Activated T-cell treated with anti-CD3 and anti-CD28 coated beads, Interleukin-2, amount 50 U/mL, for 1 hour (primary cell): ENCODE measurements at places on chromosomes 16 and 17.

DNA sequence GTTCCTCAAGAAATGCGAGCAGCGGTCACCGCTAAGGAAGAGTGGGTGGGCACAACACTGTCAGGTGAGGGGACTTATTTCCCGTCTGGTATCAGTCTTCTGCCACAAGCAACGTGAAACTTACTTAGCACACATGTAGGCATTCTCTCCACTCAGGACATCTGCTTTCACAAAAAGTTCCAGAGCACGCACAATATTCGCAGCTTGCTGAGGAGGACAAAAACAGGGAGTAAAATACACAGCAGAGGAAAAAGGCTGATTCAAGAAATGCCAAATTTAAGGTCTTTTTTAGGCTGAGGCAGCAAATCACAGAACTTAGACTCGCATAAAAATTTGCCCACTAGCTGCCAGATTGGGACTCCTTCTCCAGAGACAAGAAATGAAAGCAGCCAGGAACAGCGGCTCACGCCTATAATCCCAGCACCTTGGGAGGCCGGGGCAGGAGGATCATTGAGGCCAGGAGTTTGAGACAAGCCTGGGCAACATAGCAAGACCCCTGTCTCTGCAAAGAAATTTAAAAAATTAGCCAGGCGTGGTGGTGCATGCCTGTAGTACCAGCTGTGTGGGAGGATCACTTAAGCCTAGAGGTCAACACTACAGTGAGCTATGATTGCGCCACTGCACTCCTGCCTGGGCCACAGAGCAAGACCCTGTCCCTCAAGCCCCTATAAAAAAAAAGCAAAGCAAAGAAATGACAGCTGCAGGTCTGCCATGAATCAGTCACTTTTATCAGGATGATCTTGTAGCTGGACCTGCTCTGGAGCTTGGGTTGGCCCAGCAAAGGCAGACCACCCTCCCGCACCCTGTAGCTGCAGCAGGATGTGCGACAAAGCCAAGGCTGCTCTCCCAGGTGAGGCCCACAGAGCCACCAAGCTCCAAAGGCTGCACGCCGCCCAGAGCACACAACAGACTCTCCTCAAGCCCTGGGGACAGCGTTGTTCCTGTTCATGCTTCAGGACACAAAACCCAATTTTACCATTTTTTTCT, 20.5 kb downstream of the USP36 start:
- no peak for DNase-seq

DNA sequence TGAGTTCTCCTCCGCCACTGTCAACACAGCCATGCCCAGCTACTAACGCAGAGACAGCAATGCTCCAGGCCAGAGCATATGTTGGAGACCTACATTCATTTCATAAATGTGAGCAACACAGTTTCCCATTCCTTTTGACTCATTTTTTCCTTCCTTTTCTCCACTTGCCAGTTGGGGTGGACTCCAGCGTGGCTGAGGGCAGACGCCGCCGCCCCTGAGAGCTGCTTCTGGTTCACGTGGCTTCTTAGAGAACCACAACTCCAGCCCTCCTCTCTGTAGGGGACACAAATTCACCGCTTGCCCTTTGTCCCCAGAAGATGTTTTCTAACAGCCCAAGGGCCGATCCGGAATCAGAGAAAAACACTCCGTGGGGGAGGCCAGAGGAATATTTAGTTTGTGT, 45.8 kb upstream of the ZCCHC14 start:
- no peak for DNase-seq

DNA sequence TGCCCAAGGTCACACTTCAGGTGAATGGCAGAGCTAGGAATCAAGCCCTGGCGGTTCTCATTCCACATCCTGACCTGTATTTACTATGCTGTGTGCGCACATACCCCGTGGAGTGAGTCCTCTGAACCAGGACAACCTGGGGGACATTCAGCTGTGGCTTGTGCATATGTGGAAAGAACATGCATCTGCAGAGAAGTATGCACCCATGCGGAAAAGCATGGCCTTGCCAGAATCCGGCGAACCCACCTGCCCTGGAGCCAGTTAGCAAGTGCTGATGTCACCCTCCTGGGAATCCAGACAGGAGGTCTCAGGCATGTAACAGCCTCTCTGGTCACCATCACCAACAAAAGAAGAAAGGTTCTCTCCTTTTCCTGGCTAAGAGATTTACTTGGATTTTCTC, 1.9 kb downstream of the RASL10B start:
- DNase-seq, result no peak

DNA sequence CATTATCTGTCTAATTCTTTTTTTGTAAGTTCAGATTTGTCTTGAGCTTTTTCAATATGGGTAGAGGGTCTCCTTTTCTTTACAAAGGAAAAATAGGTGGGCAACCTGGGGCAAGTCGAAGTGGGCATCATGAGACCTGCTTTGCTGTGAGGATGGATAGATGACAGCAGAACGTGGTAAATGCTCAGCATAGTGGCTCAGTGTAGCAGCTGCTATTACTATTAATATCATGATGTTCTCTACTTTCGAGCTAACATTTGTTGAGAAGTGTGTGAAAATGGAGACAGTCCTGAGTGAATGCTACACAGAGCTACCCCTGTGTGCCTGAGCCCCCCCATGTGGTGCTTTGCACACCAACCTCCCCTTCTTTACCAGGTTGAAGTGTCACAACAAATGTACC, 39.0 kb upstream of the LGALS9 start:
- DNase-seq, result no peak

DNA sequence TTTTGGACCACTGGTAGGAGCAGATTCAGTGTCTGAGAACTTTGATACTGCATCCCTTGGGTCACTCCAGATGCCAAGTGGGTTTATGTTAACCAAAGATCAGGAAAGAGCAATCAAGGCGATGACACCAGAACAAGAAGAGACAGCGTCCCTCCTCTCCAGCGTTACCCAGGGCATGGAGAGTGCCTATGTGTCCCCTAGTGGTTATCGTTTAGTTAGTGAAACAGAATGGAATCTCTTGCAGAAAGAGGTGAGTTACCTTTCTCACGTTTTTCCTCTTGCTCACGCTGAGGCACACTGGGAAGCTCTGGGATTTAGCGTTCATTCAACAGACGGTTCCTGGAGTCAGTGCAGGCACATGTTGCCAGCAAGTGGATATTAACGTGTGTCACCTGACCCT, 58.0 kb downstream of the NUP88 start:
- no peak for DNase-seq

GRCh38 chr17:9162275-9162985, 141.1 kb downstream of the NTN1 start:
- DNase-seq, result no peak

DNA sequence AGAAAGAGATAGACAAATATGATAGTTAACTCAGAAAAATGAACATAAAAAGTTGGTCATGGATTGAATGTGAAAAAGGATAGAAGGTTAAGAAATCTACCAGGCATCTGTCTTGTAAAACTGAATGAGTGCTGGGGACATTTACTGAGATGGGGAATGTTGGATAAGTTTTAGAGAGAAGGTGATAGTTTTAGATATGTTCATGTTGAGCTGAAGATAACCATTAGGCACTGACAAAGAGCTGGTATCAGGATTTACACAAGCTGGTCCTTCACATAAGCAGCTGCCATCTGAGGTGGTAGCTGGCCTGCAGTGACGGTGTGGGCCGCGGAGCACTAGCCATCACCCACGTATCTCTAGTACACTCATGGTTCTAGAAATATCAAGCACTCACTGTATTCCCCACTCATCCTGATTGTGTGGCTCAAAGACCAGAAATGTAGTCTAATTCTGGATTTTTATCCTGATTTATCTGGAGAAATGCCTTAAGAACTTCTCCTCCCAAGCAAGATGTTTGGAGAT, 194.4 kb upstream of the KCNJ16 start:
- no peak for DNase-seq

DNA sequence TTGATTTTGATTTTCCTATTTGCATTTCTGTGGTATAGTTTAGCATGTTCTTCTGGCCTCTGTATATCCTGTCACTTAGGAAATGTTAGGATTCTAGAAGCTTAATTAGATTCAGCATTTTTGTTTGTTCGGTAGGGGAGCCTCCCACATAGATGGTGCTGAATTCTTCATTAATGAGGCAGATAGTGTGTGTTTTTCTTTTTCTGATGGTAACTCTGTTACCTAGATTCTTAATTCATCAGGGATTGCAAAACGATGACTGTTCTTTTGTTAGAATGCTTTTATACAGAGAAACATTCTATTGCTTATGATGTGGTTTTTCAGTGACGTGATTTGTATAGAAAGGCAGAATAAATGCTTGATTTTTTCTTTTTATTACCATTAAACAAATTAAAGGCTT, 19.0 kb downstream of the BANP start:
- no peak for DNase-seq

DNA sequence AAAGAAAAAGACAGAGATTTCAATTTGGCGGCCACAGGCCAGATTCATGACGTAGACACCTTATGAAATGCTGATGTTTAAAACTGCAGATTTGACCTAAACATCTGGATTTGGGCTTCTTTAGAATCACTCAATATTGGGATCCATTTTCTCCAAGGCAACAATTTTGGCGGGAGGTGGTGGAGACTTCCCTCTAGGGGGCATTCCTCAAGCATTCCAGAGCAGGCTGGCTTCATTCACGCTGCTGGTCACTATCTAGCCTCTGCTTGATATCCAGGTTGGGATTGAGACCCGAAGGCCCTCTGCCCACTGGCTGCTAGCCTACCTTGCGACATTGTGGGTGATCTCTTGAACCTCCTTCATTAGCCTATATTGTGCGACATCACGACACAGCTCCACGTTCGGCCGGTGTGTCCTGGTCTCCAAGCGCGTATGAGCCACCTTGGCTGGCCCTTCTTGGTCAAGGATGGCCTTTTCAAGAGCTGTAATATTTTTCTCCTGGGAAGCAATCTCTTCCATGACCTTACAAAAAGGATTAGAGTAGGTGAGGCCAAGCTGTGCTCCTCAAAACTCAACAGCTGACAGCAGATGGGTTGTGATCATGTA, 24.5 kb downstream of the FBXO39 start:
- no peak for DNase-seq

DNA sequence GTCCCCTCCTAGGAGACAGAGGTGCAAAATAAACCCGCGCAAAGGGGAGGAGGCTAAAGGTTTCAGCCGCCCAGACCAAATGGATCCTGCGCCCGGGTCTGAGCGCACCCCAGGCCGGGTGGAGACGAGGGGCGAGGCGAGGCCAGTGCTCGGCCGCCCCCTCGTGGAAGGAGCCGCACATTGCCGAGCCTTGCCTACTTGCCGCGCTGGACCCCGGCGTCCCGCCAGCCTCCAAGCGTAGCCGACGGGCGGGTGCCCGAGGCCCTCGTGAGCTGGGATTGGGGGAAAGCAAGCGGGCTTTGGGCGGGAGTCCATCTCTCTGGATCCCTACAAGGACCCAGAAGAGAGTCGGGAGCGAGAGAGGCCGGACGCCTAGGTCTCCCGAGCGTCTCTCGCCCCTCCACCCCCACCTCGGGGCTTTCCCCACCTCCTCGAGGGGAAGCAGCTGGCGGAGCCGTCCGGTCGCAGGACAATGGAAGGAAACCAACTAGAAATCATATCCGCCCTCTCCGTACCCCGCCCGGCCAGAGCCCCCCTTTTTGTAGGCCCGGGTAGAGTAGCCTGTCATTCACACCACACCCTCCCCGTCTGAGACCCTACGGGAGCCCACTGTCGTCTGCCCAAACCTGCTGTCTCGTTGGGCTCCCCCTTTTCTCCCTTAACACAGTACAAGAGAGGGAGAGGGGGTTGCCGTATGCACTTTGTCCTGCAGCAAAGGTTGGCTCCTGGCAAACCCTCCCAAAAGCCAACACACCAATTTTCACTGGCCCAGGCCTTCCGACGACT, 664 bp upstream of the BCL6B start:
- peak; percentile 85 for DNase-seq

DNA sequence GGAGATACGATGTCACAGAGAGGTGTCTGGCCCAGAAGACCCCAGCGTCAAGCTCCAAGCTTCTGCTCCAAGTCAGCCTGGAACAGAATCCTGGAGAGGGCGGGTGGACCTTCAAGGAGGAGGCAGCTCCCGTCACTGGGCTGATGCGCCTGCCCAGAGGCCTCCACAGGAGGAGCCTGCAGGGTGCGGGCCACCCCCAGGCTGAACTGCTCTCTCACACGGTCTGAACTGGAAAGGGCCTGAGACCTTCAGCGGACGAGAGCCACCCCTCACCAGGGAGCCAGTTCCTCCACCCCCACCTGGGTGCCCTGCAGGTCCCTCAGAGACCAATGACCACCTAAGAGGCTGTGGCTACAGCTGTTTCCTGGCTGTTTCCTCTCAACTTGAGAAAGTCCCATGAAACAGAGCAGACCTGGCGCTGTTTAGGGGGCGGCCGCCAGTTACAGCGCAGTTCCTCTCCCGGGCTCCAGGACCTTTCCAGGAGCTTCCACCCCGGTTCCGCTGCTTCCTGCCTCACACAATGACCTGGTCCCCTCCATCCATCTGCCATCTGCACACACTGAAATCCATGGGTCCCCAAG, 36.0 kb upstream of the KLHDC4 start:
- no peak for DNase-seq

DNA sequence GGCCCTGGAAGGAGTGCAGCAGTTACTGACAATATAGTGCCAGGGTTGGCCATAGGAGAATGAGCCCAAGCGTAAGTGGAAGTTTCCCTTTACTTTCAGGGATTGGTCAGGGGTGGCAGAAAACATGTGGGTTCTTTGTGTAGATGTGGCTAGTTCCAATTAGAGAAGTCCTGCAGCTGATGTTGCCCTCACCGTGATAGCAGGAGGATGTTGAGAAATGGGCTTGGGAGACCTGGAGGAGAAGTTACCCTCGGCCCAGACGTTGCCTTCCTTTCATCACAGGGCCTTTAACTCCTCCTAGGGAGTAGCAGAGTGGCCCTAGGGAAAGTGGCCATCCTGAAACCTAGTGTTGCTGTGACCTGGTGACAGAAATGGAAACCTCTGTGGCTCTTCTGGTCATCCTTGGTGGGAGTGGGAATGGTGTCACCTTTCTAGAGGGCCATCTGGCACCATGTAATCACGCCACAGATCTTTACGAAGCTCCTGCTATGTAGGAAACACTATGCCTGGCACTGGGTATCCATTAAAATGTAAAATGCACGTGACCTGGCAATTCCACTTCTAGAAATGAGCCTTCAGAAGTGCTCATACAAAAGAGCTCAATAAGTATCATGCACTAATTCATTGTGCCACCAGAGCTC, 6.7 kb downstream of the TMEM92 start:
- DNase-seq, result no peak

- DNase-seq, result no peak
These were observed 70.1 kb downstream of the SMG6 start for GRCh38 chr17:2233441-2233947.

- DNase-seq, result no peak
These were observed 52.9 kb downstream of the MMD start for GRCh38 chr17:55368706-55369105.

DNA sequence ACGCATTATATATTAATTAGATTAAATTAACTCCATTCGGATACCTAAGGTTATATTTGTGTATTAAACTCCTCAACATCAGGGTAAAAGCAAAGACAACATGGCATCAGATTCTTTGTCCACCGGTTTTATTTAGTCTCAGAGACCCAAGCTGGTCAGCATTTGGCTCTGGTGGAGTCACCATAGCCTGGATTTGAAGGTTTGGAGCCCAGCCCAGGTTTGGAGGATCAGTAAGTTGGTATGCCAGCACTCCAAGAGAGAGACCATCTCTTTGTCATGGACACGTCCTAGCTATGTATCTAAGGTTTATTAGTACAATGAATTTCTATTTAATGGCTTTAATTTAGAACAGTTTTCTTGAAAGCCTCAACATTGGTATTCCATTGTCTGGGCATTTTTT, 328.4 kb upstream of the RBFOX1 start:
- no peak for DNase-seq

GRCh38 chr16:14248791-14249190, 177.7 kb downstream of the MRTFB start:
- no peak for DNase-seq

GRCh38 chr17:33980193-33980592, 274.9 kb upstream of the CCL2 start:
- DNase-seq, result no peak

- peak; percentile 45 for DNase-seq
These were observed at the start of gene FZD2 for GRCh38 chr17:44556832-44557606. Gene FZD2 (plus strand): TSS chr17:44557484. CDS start chr17:44557689, 205 bp downstream.
